ENCODE measurements at places on chromosomes 6 and 20.

- DNase-seq, result no peak
These were observed 45.9 kb downstream of the ZNF217 start for GRCh38 chr20:53547664-53548239.

DNA sequence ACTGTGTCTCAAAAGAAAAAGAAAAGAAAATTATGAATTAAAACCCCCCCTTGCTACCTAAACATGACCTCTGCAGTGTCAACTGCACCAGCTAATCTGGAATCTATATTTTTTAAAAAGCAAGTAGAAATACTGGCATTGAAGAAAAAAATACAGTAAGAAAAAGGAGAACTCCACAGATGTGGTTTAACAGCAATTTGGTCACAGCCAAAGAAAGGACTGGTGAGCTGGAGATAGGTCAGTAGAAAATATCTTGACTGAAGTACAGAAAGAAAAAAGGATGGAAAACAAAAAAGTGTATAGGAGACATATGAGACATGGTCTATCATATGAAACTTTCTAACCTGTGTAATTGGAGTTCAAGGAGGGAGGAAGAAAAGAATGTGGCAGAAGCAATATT lies 44.1 kb upstream of the ERVFRD-1 start:
- no peak for DNase-seq

- no peak for DNase-seq
These were observed 199.2 kb upstream of the JAG1 start for GRCh38 chr20:10873026-10873425.

DNA sequence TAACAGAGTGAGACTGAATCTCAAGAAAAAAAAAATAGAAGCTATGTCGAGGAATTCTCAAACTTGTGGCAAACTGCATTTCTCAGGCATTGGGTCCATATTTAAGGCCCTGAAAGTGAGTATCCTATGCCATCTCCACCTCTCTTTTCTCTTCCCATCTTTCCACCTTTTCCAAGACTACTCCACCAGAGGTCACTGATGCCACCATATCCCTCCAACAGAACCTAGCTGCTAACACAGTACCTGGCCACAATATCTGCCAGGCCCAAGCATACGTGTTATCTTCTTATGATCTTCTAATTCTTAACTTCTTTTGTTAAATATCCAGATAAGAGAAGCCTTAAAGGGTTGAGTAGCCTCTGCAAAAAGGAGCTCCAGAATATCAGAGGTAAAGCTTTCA lies 8.2 kb upstream of the ADGRF4 start:
- no peak for DNase-seq

DNA sequence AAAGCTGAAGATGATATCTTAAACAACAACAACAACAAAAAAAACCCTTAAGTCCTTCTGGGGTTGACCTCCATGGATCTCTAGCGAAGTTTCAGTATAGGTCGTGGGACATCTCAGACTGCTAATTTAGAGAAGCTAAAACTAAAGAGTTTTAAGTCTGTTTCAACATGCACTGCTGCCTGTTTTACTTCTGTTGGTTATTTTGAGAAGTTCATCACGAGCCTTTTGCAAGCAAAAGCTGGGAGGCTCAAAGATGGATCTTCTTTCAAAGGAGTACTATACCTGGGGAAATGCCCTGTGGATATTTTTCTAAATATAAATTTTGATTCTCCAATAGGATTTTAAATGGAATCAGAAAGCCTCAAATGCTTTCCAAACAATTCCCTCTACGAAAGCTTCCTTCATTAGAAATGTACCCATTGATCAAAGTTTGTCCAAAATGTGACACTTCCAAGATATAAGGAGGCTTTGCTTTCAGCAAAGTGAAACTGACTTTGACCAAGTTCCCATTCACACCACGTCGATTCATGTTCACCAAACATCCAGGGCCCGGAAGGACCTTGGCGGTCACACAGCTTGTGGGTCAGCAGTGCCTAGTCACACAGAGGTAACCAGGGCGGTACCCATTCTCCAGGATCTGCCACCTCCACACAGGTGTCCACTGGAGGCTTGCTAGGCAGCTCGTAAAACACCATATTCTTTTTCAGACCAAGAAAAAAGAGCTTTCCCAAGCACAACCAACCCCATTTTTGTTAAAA lies 94.7 kb upstream of the QKI start:
- no peak for DNase-seq

GRCh38 chr6:46891252-46891795 lies 30.4 kb downstream of the ADGRF5 start:
- no peak for DNase-seq

DNA sequence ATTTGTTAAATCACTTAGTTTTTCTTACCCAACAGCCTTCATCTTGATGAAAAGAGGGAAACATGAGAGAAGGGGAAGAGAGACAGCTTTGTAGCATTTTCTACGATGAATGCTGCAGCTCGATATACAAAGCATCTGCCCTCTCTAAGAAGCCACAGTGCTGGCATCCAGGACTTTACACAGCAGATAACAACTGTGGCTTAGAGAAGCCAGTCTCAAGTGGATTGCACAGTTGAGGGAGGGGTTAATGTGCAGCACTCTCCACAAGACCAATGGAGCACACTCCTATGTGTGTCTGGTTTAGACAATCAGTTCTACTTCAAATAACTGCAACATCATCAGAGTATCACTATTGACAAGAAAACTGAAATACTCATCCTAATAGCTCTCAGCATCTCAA lies 5.8 kb downstream of the C6orf120 start:
- DNase-seq, result no peak

- DNase-seq, result no peak
These were observed 74.3 kb upstream of the CCN6 start for GRCh38 chr6:111979633-111980032.

DNA sequence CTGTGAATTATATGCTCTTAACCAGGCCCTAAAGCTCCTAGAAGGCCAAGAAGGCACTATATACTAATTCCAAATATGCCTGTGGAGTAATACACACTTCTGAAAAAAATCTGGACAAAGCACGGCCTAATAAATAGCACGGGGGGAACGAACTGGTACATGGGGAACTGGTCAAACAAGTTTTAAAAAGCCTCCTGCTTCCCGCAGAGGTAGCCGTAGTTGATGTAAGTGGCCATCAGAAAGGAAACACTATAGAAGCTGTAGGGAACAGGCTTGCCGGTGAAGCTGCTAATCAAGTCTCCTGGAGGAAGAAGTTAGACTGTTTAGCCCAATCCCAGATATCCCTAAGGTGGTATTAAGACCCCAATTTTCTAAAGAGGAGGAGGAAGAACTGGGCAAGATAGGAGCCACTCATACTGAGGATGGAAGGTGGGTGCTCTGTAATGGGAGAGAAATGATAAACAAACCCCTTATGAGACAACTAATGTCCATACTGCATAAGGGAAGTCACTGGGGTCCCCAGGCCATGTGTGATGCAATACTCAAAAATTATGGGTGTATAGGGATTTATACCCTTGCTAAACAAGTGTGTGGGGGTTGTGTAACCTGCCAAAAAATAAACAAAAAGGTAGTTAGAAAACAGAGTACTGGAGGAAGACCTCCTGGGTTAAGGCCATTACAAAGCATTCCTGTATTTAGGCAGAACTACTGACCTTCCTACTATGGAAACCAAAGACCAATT lies 27.1 kb upstream of the ZNF318 start:
- no peak for DNase-seq

DNA sequence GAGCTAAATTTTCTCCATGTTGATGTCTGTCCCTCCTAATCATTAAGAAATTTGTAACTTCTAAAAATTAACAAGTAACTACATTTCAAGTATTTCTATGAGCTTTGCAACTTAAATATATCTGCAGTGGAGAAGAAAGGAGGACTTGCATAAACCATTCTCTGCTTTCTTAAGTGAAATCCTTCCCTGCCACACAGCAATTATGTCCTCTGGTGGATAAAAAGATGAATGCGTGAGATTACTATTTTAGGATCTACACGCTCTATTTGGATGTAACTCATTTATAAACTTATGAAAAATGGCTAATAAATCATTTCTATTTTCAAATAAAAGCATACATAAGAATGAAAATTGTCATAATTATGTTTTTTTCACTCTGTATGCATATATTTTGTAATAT lies 338.0 kb upstream of the PTCHD4 start:
- no peak for DNase-seq

GRCh38 chr6:105220186-105220585 lies 40.4 kb upstream of the POPDC3 start:
- no peak for DNase-seq

- DNase-seq, result no peak
These were observed 233.7 kb downstream of the IBTK start for GRCh38 chr6:82013561-82014530.

- DNase-seq, result no peak
These were observed 165.2 kb upstream of the AGPAT4 start for GRCh38 chr6:161439093-161439492.

DNA sequence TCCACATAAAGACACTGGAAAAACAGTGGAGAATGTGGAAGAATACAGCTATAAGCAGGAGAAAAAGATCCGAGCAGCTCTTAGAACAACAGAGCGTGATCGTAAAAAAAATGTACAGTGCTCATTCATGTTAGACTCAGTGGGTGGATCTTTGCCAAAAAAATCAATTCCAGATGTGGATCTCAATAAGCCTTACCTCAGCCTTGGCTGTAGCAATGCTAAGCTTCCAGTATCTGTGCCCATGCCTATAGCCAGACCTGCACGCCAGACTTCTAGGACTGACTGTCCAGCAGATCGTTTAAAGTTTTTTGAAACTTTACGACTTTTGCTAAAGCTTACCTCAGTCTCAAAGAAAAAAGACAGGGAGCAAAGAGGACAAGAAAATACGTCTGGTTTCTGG lies 57.1 kb downstream of the MAP3K4 start:
- DNase-seq, result no peak
